DMS79 (cell line): ENCODE measurements at places on chromosomes 16 and 17.

DNA sequence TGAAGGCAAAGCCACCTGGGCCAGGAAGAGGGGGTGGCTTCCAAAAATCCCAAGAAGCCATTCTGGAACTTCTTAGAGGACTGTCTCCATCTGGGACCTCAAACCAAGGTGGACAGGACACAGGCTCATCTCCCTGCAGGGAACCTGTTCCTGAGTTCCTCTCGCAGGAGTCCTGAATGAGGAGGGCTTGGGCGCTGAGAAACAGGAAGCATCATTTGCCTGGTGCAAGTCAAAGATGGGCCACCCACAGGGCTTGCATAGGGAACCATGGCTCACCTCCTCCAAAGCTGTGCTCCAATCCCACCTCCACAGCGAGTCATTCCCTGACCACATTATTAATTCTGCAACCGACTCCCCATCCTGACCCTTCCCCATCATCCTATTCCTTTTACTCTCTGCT is 55.0 kb upstream of the RPL38 start:
- DNase-seq: no peak

DNA sequence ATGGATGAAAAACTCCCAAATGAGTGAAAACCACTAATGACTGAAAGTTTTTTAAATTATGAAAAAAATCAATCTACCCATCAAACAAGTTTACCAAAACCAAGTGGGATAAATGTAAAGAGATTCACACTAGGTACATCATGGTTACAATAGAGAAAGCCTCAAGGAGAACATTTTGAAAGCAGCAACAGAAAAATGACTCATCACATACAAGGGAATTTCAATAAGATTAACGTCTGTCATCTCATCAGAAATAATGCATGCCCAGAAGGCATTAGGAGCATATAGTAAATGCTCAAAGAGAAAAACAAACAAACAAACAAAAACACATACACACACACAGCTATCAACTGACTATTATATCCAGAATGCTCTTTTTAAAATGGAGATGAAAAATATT is 261.8 kb upstream of the KIF2B start:
- no peak for DNase-seq

- no peak for DNase-seq
Observed at GRCh38 chr17:57808882-57809281, 41.0 kb downstream of the MRPS23 start.

- DNase-seq: no peak
Observed at GRCh38 chr16:58000706-58001676, at the start of gene USB1. TSS of gene USB1 (plus strand) at chr16:58001407. CDS start at chr16:58001484, 77 bp downstream.
